ENCODE measurements at places on chromosomes 5 and 9.

DNA sequence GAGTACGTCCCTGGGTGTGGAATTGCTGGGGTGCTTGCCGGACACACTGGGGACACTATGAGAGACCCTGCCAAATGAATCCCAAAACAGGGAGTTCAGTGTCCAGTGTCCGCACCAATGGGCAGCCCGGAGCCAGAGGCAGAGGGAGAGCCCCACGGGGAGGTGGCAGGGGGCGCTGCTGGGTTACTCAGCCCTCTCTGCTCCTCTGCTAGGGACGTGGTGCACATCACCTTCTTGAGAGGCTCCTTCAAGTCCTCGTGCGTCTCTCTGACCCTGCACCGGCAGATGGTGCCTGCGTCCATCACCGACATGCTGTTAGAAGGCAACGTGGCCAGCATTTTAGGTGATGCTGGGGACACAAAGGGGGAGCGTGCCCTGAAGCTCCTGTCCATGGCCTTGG, 20.8 kb downstream of the STKLD1 start:
- DNase-seq = no peak

- no peak for DNase-seq
These were observed 23.5 kb downstream of the RIGI start for GRCh38 chr9:32502464-32502863.

DNA sequence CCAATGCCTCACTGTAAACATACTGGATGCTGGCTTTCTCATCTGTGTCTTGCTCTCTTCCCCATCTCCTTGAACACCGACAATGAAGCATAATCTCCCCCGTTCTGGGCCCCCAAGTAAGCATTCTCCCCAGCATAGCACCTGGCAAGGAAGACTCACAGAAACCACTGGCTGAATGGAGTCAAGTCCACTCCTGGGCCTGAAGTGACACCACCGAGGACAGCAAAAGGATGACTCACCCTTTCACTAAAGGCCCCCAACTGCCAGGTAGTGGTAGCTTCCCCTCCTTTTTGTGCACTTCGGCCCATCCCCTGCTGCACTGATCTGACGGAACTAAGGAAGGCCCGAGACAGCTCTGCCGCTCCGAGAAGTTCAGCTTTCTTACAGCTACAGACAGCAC, 9.4 kb downstream of the VDAC1 start:
- no peak for DNase-seq

DNA sequence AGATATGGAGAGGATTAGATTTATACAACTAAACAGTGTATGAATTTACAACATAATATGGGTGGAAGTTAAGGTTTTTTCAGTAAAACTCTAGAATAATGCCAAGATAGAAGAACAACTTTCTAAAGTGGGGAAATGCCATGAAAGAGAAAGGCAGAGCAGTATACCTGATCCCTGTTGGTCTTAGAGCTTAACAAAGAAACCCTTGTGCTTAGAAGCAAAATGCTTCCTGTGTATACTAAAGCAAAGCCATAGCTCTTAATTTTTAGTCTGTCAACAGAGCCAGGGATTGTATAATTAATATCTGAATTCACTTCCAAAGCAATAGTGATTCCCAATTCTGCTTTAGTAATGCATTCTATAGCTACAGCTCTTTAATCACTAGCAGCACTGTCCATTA, 14.4 kb downstream of the C9orf85 start:
- DNase-seq = no peak

DNA sequence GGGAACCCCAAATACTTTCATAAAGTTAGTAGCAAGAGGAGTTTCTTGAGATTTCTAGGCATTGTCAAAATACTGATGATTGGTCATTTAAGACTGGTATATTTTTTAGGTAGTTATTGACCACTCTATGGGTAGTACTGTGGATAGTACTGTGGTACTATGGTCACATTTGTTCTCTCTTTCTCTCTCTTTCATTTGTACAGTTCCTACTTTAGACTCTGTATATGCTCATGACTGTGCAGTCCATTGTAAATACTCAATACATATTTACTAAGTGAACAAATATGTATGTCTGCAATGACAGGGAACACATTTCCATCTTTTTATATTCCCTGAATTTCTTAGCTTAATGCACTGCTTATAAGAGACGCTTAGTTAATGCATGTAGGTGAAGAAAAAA, 215.6 kb downstream of the KCTD16 start:
- no peak for DNase-seq

- DNase-seq = no peak
These were observed 96.1 kb downstream of the TMEM232 start for GRCh38 chr5:110630350-110630749.
